ENCODE measurements at places on chromosomes 1 and 21.

- DNase-seq, result no peak
These were observed 24.1 kb upstream of the ARF1 start for GRCh38 chr1:228058172-228058948.

GRCh38 chr21:18157406-18157805 lies 87.2 kb upstream of the CHODL start:
- no peak for DNase-seq

- DNase-seq, result no peak
These were observed 52.8 kb downstream of the TRAF5 start for GRCh38 chr1:211379446-211379845.

- DNase-seq, result no peak
These were observed 13.6 kb upstream of the SYT14 start for GRCh38 chr1:209924390-209924789.

DNA sequence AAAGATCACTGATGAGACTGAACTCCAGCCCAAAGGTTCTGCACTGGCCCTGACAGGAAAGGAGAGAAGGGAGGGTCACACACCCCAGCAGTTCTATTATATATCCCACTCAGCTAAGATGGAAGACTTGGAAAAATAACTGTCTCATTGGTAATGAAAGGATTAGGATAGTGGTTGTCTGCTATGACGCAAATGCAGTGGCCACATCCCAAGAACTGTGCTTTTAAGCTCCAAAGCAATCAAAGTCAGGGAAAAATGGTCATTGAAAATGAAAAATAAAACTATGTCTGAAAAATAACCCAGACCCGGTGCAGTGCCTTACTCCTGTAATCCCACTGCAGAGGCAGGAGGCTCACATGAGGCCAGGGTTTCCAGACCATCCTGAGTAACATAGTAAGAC lies 31.0 kb downstream of the PSMG1 start:
- no peak for DNase-seq

DNA sequence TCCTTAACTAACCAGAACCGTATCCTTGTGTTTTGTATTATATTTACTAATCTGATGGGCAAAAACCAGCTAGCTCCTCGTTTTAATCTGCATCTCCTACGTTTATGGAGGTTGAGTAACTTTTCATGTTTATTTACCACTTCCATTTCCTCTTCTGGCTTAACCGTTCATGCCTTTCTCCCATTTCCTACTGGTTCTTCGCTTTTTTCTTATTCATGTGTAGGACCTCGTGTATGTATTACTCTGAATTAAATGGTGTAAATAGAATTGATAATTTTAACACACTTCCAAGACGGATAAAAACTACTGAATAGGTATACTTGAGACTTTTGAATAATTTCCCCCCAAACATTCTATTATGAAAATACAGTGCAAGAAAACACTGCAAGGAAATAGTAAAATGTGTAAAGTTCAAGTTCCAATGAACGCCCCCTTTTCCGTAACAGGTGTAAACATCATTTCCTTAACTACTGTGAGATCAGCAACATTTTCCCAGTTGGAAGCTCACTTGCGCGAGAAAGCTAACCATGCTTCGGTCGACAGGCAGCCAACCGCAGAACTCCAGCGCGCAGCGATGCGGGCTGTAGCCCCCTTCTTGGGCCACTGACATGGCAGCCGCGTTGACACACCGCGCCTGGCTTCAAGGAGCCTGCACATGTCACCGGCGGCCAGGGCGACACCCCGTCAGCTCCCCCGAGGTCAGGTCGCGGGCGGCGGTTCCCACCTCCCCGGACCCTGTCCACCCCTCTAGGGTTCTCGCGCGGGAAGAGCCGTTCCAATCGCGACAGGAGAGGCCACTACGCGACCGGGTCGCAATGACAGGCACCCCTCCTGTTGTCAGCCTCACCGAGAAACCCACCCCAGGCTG lies 816 bp downstream of the EDEM3 start:
- peak; percentile 53 for DNase-seq

GRCh38 chr1:185096531-185096930 lies 51.2 kb downstream of the RNF2 start:
- no peak for DNase-seq

DNA sequence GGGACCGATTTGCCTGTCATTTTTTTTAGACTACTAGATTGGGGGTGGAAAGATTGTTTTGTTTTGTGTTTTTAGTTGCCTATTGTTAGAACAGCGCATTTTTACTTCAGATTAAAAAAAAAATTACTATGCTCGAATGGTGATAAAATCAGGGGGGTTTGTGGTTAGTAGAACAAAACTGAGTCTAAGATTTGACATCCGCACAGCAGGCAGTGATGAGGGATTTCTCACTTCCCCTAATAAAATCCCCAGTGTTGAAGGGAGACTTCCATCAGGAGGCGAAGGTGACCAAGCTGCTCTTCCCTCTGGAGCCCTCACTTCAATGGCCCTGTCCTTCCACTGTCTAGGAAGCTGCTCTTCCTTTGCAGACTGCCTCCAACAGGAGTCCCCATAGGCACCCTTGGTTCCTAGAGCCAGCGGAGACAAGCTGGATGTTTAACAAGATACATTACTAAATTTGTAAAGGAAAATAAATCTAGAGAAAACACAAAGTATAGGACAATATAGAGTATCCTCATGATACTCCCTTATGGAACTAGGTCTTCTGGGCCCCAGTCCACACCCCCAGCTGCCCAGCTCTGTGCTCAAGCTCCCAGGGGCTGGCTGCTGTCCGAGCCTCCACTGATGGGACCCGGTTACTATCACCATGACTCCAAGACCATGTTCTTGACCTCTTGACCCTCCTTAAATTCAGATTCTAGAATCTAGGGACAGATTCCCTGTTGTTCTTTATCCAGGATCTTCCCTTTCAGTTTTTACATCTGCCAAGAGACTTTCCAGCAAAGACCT lies 31.0 kb downstream of the TENT5C start:
- DNase-seq, result no peak

DNA sequence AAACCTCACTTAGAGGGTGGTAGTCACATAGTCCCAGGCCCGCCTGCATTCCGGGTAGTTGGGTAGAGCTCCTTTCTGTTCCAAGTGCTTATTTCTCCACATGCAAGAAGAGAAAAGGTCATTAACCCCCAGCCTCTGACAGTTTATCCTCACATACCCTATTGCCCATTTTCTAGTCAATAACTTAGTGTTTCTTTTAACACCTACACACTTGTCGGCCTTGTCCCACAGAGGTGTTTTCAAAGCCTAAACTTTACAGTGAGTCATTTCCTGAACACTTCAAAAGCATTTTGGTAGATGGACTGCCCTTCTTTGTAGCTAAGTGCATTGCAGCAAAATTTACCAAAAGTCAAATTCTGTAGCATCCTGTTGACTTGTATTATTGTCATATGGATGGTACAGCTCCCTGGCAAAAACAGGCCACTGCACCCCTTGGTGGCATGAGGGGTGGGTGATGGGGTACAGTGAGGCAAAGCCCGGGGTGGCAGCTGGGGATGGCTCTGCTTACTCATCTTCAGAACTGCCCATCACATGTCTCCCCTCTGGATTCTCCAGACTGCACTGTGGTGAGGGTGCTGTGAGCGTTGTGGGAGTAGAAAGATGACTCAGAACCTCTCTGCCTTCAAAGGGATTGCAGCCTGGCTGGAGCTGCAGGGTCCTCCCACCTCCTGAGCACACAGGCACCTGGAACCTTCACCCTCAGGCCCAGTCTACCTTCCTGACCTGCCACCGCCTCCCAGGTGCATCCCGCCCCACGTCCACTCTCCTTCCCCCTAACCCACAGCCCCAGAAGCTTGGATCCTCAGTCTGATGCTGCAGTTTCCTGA lies 45.8 kb upstream of the DMRTB1 start:
- no peak for DNase-seq

GRCh38 chr21:35206141-35207125 lies 157.3 kb upstream of the RUNX1 start:
- DNase-seq, result no peak

GRCh38 chr1:181062836-181063428 lies 25.6 kb upstream of the IER5 start:
- no peak for DNase-seq

DNA sequence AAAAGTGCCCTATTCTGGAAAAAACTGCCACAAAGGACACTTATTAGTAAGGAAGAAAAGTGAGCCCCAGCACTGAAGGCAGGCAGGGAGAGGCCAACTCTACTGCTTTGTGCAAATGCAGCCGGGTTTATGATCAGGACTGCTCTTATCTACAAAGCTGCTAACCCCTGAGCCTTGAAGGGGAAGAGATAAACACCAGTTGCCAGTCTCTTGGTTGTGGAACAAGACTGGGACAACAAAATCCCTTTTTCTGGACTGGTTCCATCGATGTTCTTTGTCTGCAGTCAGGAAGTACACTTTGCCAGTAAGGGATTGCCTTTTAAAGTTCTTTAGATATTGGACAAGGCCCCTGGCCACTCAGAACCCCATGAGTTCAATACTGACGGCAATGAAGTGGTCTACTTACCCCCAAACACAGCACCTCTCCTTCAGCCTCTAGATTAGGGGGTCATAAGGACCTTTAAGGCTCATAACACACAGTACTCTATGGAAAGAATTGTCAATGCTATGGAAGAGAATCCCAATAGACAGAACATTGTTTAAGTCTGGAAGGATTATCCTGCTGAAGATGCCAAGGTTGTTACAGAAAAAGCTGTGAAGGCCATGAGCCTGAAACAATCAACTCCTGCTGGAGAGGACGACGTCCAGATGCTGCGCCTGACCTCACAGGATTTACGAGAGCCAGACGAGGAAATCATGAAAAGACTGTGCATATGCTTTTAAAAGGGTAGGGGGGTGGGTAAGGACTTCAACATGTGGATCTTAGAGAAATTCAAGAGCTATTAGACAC lies 43.6 kb downstream of the GNB1 start:
- DNase-seq, result no peak

- no peak for DNase-seq
These were observed 2.5 kb upstream of the RCC2 start for GRCh38 chr1:17441993-17442357.

GRCh38 chr1:117669572-117669971 lies 63.7 kb downstream of the TENT5C start:
- no peak for DNase-seq

GRCh38 chr1:10152709-10153284 lies 57.6 kb upstream of the KIF1B start:
- peak; percentile 66 for DNase-seq

GRCh38 chr1:44519035-44519676 lies 114.1 kb downstream of the RNF220 start:
- no peak for DNase-seq

- DNase-seq, result no peak
These were observed 39.4 kb downstream of the PTAFR start for GRCh38 chr1:28136922-28137613.

DNA sequence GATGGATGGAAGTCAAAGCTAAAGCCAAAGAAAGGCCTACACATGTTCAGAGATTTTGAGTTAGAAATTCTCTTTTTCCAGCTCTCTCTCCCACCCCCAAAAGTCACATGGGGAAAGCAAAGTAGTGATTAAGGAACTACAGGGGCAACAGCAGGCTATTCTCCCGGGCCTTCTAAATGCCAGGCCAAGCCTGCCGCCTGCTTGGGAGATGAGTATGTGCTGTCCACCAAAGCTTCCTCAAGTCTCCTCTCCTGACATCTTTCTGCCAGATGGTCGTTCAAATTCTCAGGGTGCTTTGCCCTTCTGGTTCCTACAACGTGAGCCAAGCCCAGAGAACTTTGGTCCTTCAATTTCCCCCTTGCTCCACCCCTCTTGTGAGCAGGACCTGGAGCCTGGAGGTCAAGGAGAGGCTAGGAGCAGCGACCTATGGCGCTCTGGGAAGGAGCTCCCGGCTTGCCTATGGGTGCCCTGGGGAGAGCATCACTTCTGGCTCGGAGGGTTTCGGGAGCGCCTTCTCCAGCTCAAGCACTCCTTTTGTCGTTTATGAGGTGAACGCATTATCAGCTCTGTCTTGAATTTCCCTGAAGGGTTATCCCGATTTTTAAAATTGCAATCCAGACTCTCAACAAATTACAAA lies 4.4 kb upstream of the PRRX1 start:
- DNase-seq, result no peak

DNA sequence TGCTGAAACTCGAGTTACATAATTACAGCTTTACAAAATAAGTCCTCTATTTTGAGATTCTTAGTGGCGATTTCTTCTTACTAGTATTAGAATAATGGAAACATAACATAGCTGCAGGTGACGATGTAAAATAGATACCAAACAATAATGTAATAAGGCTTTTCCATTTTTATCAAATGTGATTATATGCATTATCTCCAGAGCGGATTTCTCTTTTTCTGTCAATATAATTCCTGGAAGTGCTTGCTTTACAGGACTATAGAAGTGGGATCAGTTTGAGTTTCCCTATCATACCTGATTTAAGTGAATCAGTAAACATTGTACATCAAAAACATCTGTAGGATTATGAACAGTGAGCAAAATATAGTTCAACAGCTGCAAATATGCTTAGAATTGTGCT lies 442.5 kb downstream of the NEGR1 start:
- DNase-seq, result no peak

- no peak for DNase-seq
These were observed 17.2 kb upstream of the CXADR start for GRCh38 chr21:17495680-17496079.

- no peak for DNase-seq
These were observed 12.4 kb upstream of the ATP1A1 start for GRCh38 chr1:116360429-116361173.

DNA sequence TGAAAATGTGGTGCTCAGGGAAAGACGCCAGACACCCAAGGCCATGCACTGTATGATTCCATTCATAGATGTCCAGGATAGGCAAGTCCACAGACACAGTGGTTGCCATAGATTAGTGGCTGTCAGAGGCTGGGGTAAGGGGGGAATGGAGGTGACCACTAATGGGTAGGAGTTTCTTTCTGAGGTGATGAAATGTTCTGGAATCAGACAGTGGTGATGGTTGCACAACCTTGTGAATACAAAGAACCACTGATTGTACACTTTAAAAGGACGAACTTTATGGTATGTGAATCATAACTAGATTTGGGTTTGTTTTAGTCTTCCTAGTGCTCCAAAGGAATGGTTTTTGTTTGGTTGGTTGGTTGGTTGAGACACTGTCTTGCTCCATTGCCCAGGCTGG lies 51.7 kb downstream of the PRAMEF20 start:
- DNase-seq, result no peak

- DNase-seq, result no peak
These were observed 150.9 kb upstream of the ZRANB2 start for GRCh38 chr1:71231751-71232150.

GRCh38 chr1:42847721-42848460 lies 1.5 kb downstream of the ZNF691 start:
- DNase-seq, result no peak
